ENCODE measurements at places on chromosomes 3 and 15. TPM values are rescaled to one million over a fixed set of nuclear protein-coding genes. Genes with fewer than 3 reads are reported as not detected.

- DNase-seq, result peak; percentile 40
Measured at GRCh38 chr3:38834110-38834509, 18.1 kb upstream of the SCN10A start.

GRCh38 chr3:149808209-149808829 lies 4.7 kb upstream of the RNF13 start:
- peak; percentile 91 for DNase-seq

Gene MUC20
- total RNA-seq, result 1.0 TPM

DNA sequence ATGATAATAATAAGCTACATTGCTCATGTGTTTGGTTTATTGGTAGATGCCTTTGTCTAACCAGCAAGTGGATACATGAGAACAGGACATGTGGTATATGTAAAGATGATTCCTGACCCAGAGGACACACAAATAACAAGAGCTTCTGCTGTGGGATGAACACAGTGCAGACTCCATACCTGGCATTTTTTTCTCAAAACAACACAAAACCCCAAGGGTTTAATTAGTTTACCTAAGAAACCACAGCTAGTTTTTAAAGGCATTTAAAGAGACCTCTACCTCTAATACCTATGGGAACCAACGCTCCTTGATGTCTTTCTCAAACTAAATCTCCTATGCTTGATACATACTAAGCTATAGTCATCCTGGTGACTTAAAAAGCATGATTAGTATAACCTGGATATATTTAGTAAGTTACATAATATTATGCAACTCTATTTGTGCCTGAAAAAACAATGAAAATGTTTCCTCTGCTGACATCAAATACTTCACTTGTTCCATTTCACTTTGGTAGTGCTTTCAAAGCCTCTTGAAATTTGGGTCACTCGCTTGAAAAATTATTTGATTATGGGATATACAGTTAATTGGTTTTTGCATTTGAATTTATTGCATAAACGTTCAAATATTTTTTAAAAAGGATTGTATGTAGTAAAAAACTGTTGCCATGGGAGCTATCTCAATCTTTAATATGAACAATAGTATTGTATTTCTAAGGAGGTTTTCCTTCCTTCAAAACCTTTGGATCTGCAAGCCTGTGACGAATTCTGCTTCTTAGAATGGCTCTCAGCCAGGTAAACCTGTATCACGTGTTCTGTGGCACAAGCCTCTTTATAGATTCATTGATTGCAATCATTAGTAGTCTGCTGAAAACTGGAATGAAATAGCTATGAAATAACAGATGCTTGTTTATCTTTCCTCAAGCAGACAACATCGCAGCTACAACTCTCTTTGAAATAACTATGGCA lies 233.0 kb upstream of the KCNMB2 start:
- no peak for DNase-seq

- no peak for DNase-seq
Measured at GRCh38 chr15:35810007-35810406, 264.0 kb upstream of the DPH6 start.

All from lower leg skin (tissue), 4 donors.